ENCODE measurements at places on chromosomes 11 and 22.

DNA sequence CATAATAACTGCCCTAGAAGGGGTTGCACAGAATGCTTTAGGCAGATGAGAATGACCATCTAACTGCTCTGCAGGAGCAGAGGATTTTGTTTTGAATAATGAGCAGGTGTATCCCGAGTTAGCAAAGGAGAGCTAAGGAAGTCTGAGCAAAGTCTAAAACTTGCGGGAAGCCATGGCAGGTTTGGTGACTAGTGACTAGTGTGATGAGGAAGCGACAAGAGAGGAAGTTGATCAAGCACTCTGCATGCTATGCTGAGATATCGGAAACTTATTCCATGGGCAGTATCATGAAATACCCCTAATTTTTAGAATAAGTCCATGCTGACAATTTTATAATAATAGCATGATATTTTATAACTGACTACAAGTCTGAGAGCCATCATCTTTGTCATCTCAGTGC lies 12.9 kb downstream of the OLFML1 start:
- no peak for DNase-seq

- DNase-seq: peak; percentile 65
These were observed 11.2 kb upstream of the BID start for GRCh38 chr22:17785185-17786184.

DNA sequence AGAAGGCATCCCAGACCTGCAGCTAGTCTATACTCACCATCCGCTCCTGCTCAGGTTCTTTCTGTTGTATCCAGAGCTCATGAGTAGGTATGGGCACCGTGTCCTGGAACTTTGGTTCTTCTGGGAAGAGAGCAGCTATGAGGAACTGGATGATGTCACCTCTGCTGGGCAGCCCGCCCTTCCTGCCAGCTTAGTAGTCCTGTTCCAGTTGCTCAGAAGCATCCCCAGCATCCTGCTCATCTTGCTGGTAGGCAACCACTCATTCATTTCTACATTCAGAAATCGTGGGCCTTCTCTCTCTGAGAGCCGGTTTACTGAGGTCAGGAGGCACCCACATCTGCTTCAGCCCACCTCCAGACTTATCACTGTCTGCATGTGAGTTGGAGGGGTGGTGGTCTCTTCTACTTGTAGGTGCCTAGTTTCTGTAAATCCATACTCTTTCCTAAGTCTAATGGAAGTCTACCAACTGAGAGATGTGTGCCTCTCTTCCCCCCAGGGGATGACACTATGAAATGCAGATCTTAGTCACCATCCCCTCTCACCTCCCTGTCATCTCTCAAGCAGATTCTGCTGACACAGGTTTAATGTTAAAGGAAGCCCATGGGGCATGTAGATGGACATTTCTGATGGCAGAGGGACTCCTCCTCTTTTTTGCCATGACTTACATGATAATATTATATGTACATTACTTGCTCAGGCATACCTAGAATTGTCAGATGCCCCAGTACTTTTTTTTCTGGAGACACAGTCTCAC lies 29.6 kb upstream of the CCDC134 start:
- no peak for DNase-seq

GRCh38 chr11:75155570-75156422 lies 4.9 kb downstream of the SLCO2B1 start:
- no peak for DNase-seq

DNA sequence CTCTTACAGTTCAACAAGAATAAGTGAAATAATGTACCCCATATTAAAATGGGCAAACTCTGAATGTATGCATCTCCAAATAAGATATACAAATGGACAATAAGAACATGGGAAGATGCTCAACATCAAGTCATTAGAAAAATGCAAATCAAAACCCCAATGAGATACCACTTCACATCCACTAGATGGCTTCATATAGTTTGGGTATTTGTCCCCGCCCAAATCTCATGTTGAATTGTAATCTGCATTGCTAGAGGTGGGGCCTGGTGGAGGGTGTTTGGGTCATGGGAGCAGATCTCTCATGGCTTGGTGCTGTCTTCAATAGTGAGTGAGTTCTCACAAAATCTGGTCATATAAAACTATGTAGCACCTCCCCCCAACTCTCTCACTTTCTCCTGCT lies 5.7 kb downstream of the MPZL2 start:
- DNase-seq: peak; percentile 51

GRCh38 chr11:30561691-30562415 lies 24.3 kb downstream of the MPPED2 start:
- DNase-seq: no peak

DNA sequence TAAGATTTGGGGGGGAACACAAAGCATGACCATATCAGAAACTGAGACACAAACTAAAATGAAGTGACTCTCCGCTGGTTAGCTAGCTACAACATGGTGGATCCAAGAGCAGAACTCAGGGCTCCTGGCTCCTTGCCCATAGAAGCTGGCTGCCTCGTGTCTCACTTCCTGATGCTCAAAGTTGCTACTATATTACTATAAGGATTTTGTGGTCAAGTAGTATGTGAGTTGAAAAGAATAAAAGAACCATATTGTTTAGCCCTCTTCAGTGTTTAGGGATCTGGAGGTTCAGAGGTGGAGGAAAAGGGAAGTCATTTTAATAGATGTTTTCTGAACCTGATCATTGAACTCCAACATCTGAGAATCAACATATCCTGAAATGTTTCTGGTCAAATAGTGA lies 16.9 kb upstream of the SIK2 start:
- no peak for DNase-seq

- DNase-seq: no peak
These were observed 2.7 kb downstream of the UQCR10 start for GRCh38 chr22:29769723-29770321.

GRCh38 chr11:30342736-30343166 lies 19.8 kb downstream of the ARL14EP start:
- DNase-seq: no peak

DNA sequence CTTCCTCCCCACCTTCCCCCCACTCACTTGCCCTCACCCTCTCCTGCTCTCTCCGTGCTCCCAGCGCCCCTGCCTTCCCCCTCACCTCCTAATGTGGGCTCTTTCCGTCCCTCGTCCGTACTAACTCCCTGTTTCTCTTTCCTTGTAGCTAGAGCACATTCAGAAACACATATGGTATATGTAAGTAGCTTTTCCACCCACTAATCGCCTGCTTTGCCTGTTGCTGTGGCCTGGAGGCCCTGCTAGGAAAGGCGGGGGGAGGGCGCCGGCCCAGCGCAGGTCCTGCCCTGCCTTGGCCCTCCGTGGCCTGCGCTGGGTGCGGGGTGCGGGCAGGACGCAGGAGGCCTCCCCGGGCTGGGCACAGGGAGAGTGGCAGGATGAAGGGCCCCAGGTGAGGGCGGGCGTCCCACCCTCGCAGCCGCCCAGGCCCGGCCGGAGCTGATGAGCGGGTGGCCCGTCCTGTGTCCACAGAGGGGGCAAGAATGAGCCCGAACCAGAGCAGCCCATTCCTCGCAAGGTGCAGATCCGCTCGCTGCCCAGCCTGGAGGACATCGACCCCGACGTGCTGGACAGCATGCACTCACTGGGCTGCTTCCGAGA lies 41.7 kb downstream of the MOB2 start:
- DNase-seq: no peak

GRCh38 chr11:86138958-86139357 lies 70.1 kb upstream of the PICALM start:
- DNase-seq: no peak

GRCh38 chr11:64629796-64630562 lies 39.0 kb downstream of the SLC22A12 start:
- no peak for DNase-seq

DNA sequence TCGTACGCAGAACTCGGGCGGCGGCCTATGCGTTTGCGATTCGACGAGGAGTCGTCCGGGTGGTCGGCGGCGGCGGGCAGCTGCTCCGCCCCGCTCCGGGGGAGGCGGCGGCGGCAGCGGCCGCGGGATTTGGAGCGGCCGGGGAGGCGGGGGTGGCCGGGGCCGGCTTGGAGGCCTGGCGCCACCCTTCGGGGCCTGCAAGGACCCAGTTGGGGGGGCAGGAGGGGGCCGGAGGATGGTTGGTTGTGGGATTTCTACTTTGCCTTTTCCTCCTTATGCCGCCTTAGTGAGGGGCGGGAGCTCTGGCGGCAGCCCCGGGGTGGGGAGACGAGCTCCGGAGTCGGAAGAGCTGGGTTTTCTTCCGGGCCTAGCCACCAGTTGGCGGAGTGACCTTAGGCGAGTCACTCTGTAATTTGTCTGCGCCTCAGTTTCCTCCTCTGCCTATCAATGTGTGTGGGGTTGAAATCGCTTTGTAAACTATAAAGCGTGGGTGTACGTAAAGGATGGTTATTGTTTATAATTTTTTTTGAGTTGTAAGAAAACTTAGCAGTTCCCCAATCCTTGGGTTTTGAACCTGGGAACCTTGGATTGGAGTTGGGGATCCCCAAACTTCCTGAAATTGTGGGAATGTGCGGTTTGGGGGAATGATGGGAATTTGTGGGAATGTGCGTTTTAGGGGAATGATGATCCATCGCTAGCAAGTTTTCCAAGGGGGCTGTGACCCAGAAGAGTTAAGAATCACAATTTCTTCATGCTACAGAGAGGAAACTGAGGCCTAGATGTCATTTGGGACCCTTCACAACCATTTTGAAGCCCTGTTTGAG lies 679 bp downstream of the TUG1 start:
- peak; percentile 43 for DNase-seq

DNA sequence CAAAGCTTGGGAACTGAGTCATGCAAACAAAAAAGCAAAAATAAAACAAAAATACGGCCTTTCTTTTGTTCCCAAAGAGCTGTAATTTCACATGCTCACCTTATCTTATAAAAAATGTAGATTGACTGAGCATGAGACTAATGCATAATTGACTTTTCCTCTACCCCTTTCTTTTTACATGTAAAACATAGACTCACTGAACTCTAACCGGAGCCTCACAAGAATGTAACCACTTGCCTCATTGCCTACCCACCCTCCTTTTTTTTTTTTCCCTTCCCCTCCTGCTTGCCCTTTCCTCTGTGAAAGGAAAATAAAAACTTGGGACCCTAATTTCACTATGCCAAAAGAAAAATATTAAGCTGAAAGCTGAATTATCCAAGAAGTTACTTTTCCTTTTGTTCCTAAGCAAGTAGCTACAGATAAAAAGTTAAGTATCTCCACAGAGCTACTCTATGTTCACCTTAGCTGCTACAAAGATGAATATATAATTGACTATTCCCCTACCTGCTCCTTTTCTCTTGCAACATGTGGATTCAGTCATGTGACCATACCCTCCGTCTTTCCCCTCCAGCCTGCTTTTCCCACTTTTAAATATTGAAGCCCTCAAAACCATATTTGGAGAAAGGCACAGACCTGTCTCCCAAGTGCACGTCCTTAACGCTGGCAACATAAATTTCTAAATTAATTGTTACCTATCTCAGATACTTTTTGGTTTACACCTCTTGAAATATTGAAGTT lies 39.6 kb upstream of the WEE1 start:
- no peak for DNase-seq

- no peak for DNase-seq
These were observed 13.9 kb upstream of the ATXN10 start for GRCh38 chr22:45657701-45658100.

DNA sequence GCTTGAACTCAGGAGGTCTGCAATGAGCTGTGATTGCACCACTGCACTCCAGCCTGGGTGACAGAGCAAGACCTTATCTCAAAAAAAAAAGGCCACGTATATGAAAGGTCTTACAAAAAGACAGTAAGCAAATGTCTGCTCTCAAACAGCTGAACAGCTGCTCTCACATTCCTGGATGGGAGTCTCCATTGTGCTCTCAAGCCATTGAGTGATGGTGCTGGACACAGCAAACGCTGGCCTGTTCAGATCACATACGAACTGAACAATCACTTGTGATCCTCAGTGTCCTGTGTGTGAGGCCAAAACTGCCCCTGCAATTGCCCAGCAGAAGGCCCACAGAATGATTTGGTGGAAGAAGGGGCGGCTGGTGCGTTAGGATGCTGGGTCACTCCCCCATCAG lies 34.4 kb upstream of the YWHAH start:
- no peak for DNase-seq

DNA sequence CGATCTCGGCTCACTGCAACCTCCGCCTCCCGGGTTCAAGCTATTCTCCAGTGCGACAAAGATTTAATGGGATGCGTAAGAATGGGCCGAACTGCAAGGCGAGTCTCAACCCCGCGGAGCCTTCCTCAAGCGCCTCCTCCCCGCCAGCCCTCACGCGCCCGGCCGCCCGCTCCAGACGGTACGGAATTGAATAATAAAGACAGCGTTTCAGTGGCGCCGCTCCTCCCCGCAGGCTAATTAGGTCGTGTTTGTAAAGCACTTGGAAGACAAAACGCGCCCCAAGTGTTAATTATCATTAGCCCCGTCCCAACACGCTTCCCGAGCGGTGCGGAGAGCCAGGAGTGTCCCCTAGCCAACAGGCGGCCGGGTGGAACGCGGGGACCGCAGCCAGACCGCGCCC lies 192.0 kb downstream of the BUD13 start:
- DNase-seq: no peak

DNA sequence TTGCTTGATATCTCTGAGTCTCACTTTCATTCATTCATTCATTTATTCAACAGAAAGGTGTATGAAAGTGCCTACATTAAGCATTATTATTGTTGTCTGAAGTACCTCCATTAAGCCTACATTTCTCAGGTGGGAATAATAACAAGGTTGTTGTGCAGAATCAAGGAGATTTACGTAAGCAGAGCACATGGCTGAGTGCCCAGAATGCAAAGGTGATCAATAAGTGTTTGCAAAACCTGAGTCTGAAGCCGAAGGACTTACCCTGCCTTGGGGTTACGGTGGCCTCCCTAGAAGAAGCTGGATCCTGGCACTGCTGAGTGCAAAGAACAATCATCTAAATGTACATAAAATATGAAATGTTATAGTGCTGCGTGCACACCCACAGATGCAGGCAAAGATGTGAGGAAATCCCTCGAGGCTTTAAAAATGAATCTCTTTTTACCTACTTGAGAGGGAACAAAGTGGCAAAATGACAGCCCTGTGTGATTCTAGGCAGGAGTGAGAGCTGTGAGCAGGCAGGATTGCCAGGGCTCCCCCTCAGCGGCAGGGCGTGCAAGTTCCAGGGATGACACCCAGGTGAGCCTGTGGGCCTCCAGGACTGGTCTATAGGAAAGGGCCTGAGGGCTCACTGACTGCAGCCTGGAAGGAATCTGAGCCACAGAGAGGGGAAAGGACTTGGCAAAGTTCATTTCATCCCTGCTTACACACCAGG lies 133.1 kb upstream of the TBCEL start:
- DNase-seq: no peak

- DNase-seq: no peak
These were observed 20.3 kb downstream of the TEF start for GRCh38 chr22:41401781-41402648.

- no peak for DNase-seq
These were observed 2.1 kb upstream of the INPP5J start for GRCh38 chr22:31120642-31121041.

DNA sequence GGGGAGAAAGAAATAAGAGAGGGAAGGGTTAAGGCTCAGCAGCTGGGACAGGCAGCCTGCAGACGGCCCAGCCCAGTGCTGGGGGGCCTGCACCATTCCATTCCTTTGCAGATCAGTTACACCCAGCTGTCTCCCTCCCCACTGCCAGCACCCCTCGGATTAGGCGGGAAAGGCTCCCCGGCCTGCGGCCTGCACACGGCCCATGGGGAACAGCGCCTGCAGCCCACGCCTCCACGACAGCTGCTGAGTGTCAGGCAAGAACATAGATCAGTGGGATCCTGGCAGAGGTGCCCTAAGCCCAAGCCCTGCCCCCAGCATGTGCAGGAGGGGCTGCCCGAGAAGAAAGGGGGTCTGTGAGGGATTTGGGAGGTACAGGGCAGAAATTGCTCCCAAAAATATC lies 65.8 kb upstream of the MYOD1 start:
- DNase-seq: no peak

Measured in CD4-positive, CD25-positive, alpha-beta regulatory T cell (primary cell).